Endodermal cell (in vitro differentiated cells): ENCODE measurements at places on chromosomes 4 and X.

DNA sequence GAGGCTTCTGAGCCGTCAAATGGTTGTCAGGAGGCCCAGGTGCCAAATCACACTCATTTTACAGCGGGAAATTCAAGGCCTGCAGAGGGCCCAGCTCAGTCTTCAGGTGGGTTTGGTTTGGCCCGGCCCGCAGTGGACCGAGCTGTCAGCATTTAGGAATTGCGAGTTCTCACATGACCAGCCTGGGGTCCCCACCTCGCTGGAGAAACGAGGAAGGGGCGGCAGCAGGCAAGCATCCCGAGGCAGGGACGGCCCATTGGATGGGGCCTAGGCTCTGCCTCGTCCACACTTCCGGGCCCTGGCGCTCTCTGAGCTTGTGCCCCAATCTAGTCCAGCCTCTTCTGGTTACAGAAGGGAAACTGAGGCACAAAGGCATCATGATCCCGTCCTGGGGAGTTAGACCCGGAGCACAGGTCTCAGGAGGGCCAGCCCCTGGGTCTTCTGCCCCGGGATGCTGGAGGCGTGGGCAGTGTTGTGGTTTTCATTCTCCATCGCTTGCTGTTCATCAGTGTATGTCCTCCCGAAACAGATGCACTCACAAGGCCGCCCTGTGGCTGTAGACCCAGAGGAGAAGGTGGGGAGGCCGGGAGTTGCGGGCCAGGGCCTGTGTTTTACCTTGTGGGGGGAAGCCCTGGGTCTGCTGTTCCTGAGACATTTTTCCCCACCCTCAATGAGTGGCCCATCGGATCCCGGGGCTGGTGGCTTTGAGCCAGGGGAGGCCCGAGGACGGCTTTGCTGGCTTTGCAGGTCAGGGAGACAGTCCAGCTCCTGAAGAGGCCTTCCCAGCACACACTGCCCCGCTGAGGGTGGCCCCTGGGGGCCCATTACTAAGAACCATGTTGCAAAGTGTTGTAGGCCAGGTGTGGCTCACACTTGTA is 8.9 kb downstream of the PSAPL1 start:
- peak; percentile 56 for DNase-seq

DNA sequence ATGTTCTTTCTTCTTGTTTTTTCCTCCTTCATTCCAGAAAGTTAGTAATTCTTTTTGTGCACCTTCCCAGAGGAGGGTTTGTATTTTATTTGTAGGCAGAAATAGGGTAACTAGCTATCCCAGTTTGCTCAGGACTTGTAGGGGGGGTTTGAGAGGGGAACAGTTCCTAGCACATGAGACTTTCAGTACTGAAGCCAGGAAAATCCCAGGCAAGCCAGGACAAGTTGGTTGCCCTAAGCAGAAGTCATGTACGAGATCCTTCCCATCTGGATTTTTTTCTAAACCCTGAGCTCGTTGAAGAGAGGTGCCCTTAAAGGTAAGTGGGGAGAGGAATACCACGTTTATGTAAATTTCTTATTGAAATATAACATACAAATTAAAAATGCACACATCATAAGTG is 15.6 kb upstream of the TAB3 start:
- no peak for DNase-seq

DNA sequence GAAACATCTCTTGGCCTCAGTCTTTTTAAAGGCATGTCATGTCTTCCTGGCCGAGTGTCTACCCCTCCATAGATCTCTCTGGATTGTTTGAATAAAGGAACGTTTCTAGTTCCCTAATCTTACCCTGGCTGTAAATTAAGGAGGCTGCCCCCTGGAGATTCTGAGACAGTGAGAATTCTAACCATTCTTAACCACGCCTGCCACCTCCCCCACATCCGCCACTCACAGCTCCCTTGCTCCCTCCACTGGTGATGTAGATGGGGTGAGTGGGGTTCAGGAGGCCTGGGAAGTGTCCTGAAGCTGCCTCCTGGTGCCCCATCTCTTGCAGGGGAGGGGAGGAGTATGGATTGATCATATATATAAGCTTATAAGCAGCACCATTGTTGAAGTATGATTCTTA is 48.0 kb upstream of the TRIM2 start:
- peak; percentile 81 for DNase-seq

- DNase-seq = no peak
Observed at GRCh38 chrX:131812847-131813825, 210.0 kb upstream of the STK26 start.

- peak; percentile 72 for DNase-seq
Observed at GRCh38 chrX:46381630-46382029, 163.6 kb downstream of the ZNF674 start.

DNA sequence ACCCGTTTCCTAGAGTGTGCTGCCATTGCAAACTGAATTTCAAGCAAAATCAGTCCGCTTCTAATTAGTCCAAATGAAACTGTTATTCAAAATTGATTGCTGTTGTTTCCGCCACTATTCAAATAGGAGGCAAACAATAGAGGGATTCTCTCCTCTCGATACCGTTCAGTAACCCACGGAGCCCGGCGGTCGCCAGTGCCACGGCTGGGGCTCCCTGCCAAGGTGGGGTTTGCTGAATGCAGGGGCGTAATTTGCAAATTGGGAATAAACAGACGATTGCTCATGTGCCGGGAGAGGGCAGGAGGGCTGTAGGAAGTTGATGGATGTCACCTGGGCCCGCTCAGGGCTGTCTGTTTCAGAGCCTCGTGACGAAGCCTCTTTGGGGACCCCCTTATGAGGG is 8.8 kb downstream of the ADRA2C start:
- DNase-seq = no peak

DNA sequence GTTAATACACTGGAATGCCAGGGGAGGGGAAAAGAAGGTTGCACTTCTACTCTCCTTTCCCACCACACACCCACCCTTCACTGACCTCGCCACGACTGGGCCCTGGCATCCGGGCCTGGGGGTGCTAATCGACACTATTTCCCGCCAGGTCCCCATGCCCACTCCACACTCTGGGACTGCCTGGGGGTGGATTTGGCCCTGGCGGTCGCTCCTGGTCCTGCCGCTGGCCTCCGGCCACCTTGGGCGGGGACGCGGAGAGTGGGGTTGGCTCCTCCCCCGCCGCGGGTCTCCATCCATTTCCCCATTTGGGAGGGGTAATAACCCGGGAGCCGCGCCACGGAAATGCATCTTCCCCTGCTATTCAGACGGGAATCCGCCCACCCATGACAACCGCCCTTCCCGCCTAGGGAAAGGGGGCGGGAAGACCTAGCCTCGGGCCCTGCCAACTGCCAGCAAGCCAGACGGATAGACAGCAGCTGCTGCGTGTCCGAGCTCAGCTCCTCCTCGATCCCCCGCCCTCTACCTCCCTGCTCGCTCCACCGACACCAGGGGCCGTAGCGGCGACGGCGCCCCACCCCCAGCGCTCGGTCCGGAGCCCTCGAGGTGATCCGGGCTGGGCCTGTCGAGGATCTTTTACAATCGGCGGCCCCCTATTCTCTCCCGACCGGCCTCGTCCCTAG is 78.1 kb downstream of the RLIM start:
- peak; percentile 82 for DNase-seq

GRCh38 chr4:47945930-47946726 is 31.7 kb upstream of the NFXL1 start:
- no peak for DNase-seq

GRCh38 chr4:185211035-185211434 is 1.6 kb downstream of the SNX25 start:
- DNase-seq = no peak

DNA sequence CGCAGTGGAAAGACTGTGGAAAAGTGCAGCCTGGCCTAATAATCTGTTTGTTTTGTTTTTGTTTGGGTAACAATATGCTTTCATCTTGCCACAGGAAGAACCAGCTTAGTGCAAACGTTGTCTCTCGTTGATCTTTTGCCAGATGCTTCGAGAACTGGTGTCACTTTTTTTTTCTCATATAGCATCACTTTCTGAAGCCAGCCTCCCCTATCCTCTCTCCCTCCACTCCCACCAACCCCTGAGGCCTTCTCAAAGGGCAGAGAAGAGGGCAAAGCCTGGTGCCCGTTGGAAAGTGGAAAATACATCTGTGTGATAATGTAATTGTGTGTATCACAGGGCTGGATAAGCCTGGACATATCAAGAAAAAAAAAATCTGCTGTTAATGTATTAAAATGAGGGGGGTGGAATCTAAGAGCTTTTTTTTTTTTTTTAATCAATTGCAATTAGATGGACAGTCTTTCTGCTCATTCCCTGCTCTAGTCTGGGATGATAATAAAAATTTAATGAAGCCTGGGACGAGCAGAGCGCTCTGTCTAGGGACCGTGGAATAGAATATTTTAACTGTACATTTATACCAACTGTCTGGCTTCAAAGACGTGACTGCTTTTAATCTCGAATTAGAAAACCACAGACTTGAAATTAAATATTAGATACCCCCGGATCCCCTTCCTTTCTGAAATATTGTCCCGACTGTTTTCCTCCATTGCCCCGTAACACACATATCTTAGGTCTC is 8.1 kb downstream of the POU4F2 start:
- no peak for DNase-seq

DNA sequence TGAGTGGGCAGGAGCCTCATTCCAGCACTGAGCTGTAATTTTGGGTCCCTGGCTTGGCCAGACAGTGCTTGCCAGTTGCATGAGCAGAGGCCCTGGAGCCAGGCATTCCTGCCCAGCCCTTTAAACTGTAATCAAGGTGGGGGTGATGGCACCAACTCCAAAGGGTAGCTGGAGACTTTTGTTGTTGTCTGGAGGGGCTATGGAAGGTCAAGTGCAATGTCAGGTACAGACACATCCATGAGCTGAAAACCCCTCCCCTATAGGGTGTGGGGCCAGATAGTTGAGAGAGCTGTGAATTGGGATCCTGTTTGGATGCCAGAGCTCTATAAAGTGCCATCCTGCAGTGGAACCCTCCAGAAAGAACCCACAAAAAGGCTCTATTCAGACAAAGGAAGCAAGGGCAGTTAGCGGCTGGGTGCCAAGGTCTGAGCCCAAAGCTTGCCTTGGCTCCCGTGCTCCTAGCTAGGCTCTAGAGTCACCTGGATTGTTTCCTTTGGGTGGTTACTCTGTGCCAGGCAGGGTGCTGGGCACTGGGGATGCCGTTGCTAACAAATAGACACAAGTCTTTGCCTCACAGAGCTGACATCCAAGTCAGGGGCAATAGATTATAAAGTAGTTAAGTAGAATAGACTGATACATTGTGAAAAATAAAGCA is 163.0 kb downstream of the EFNB1 start:
- DNase-seq = no peak

- DNase-seq = peak; percentile 64
Observed at GRCh38 chrX:114611018-114611619, 27.2 kb downstream of the HTR2C start.

DNA sequence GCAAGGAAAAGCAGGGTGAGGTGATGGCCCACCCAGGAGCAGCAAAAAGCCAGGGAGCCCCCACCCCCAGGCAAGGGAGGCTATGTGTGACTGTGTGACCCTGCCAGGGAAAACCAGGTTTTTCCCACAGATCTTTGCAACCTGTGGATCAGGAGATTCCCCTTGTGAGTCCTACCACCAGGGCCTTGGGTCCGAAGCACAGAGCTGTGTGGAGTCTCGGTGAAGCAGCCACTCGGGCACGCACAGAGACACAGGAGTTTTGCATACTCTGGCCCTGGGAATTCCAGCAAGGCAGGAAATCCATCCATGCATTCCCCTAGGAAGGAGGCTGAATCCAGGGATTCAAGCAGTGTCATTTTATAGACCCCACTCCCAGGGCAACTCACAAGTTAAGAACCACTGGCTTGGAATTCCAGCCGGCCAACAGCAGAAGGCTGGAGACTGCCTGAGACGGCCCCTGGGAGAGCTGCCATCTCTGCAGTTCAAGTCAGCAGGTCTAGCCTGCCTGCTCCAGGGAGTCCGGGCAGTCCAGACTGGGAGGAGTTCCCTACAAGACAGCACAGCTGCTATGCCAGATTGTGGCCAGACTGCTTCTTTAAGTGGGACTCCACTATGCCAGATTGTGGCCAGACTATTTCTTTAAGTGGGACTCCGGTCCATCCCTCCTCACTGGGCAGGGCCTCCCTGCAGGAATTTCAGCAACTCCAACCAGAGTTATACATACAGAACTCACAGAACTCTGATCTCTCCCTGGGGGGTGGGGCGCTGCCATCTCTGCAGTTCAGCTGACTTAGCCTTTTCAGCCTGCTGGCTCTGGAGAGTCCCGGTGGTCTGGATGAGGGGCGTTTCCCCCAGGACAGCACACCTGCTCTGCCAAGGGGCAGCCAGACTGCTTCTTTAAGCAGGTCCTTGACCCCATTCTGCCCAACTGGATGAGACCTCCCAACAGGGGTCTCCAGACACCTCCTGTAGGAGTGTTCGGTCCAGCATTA is 85.1 kb upstream of the ADAD1 start:
- DNase-seq = peak; percentile 47

DNA sequence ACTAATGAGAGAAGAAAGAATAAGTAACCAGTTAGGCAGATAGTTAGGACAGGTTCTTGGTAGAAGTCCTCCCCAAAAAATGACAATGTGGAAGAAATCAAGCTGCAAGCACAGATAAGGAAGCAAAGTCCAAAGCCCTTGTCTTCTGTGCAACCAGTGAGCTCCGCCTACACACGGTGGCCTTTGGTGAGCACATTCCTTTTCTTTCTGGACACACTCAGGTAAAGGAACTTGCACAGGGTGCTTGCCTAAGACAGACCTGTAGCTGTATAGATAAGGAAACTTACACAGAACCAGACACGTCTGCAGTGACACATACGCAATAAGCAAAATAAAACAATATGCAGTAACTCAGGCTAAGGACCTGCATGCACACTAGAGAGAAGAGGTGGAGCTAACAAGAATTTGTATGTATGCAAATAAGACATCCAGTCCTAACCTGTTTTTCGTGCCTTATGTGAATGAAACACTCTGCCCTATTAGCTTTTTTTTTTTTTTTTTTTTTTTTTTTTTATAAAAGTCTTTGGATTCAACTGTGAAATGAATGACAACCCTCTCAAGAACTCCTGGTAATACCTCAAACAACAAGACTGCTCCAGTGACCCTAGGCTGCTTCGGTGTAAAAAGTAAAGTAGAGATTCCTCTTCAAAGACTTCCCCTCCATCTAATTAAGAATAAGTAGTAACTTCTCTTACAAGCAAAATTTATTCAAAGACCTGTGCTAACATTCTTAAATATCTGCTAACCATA is 48.8 kb downstream of the UGT2B10 start:
- no peak for DNase-seq

DNA sequence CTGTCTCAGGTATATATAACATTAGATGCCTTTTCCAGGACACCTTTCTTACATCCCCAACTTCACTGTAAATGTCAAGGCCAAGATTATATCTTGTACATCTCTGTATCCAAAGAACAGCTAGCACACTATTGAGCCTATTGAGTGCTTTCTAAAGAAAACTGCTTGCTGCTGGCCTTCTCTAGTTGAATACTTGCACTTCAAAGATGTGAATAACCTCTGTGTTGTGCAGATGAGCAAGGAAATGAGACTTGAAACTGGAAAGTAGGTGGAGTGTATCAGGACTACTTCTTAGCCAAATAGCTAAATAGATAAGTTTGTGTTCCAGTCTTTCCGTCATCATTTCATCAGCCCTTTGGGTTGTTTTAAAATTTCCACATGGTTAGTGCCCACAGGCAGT is 704.4 kb upstream of the AMOT start:
- no peak for DNase-seq

- DNase-seq = peak; percentile 97
Observed at GRCh38 chr4:143335979-143336780, 496 bp upstream of the GAB1 start.
